ENCODE measurements at places on chromosomes 13 and 19.

- no peak for DNase-seq
Observed at GRCh38 chr19:56101095-56101494, 20.0 kb downstream of the ZNF787 start.

- DNase-seq = no peak
Observed at GRCh38 chr13:39451860-39452301, 151.1 kb downstream of the LHFPL6 start.

DNA sequence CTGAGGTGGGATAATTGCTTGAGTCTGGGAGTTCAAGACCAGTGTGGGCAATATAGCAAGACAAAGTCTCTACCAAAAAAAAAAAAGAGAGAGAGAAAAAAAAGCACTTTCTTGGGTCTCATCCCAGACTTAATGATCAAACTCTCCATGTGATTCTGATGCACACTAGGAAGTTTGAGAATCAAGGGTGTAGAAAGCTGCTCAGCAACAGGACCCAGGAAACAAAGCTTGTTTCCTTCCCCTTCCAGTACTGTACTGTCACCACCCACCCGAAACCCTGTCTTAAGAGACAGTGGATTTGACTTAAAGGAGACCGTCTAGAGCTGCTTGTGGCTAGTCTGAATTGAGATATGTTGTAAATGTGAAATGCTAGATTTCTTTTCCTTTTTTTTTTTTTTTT lies 5.8 kb downstream of the MISP3 start:
- DNase-seq = no peak

DNA sequence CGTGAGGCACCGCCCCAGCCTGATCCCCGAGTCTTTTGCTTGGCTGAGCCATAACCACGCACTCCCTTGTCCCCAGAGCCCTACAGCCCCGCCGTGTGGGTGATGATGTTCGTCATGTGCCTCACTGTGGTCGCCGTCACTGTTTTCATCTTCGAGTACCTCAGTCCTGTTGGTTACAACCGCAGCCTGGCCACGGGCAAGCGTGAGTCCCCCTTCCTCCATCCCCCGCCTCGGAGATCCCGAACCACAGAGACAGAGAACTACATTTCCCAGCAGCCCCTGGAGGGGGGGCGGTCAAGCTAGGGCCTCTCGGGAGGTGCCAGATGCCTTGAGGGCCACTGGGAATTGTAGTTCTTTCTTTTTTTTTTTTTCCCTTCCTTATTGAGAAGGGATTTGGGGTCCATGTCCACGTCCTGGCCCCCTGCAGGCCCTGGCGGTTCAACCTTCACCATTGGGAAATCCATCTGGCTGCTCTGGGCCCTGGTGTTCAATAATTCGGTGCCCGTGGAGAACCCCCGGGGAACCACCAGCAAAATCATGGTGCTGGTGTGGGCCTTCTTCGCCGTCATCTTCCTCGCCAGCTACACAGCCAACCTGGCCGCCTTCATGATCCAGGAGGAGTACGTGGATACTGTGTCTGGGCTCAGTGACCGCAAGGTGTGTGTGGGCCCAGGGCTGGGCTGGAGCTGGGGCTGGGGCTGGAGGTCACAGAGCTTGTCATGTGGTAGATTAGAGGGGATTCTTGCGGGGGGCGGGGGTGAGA lies 25.9 kb downstream of the GRIN2D start:
- DNase-seq = no peak

DNA sequence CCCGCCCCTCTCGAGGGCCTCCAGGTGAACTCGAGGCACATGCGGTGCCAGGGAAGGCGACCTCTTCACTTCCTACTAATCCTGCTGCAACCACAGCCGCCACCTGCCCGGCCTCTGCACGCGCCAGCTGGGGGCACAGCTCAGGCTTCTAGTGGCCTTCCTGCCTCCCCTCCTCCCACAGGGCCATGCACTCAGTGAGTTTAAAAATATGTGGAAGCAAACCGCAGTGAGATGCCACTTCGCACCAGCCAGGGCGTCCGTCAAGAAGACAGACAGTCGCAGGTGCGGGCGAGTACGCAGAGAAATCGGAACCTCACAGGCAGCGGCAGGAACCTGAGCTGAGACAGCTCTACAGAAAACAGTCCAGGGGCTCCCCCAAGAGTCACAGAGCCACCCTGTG lies 10.4 kb downstream of the LMNB2 start:
- no peak for DNase-seq

- DNase-seq = no peak
Observed at GRCh38 chr19:41872775-41873647, 4.1 kb upstream of the CD79A start.

DNA sequence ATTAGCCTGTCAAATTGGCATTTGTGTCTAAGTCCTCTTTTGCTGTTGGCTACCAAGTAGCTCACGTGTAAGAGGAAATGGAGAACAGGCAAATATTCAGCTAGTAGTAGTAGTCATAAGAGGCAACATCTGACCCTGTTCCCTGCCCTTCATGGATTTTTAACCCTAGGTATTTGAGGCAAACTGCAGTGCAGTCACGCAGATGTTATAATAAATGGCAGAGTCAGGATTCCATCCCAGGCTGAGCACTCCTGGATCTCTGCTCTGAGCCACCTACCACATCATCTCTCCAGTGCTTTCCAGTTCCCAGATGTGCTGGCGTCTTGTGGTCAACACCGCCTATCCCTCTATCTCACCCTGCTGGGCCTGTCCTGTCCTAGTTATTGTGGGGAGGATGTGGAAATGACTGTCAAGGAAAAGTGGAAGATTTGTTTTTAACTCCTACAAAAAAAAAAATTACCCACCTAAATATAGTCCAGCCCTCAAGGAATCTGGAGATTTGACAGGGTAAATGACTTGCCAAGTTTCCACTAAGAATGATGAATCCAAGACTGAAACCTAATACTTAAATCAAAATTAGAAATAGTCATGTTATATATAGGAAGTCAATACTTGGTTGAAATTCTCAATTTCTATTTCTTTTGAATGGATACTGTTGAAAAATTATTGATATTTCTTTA lies 322.9 kb downstream of the GPC6 start:
- DNase-seq = no peak

- no peak for DNase-seq
Observed at GRCh38 chr19:51470966-51471365, 7.4 kb upstream of the CEACAM18 start.

All from COLO829 (cell line).